ENCODE measurements at places on chromosomes 16 and 17.

GRCh38 chr16:48503779-48504178, 106.2 kb downstream of the N4BP1 start:
- peak; percentile 81 for DNase-seq

DNA sequence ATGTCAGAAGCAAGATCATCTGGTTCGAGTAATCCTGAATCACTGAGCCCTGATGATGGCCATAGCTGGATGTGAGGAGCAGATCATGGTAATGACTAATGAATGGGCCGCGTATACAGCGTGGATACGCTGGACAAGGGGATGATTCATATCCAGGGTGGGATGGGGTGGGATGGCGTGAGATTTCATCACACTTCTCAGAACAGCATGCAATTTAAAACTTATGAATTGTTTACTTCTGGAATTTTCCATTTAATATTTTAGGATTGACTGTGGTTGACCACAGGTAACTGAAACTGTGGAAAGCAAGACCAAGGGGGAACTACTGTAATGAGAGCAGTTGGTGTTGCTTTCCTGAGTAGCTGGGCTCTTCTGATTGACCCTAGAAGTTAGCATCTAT, 225.5 kb downstream of the STX8 start:
- peak; percentile 87 for DNase-seq

DNA sequence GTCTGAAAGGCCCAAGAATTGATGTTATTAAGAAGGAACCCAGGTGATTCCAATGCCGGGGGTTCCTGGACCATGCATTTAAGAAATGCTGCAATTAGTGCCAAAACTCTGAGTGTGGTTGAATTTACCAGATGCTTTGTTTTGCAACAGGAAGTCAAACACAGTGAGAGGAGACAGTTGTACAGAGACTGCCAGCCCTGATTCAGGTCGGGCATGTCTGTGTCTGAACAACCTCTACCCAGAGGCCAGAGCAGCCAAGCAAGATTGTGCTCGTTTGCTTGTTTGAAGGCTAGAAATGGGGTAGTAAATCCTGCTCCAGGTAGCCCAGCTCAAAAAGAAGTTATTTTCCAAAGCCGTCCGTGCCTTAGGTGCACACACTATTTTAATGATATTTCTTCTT, 412.4 kb upstream of the ERCC4 start:
- DNase-seq: no peak

GRCh38 chr16:425740-426114, 278 bp downstream of the RAB11FIP3 start:
- DNase-seq: no peak

- no peak for DNase-seq
These were observed 290.7 kb upstream of the AXIN2 start for GRCh38 chr17:65851965-65852736.

DNA sequence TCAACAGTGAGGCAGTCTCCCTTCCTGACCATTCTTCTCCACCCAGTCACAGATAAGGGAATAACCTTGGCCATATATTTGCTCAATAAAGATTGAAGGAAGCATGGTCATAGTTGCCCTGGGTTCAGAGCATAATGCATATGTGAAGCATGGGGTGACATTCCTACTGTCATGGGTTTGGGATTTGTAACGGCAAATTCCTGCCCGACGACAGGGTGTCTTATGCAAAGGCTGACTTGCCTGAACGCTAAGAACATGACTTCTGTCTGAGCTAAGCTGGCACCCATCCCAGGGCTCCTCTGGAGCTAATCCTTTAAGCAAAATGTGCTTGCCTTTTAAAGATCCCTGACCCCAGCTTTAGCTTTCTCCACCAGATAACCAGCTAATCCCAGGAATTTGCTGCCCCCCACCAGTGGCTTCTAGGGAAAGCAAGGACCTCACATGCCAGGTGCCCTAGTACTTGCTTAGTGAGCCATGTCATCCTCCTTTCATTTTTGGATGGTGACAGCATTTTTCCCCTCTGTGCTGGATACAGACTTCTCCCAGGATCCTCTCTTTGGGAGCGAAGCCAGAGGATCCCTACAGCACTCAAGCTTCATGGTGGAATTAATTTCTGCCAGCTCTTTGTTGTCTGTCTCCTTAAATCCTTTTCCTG, 11.7 kb downstream of the SLC7A6OS start:
- DNase-seq: peak; percentile 46

GRCh38 chr17:64165347-64165746, 35.4 kb upstream of the ERN1 start:
- DNase-seq: no peak

- DNase-seq: peak; percentile 27
These were observed 58.8 kb downstream of the ADCY9 start for GRCh38 chr16:4057439-4057877.

DNA sequence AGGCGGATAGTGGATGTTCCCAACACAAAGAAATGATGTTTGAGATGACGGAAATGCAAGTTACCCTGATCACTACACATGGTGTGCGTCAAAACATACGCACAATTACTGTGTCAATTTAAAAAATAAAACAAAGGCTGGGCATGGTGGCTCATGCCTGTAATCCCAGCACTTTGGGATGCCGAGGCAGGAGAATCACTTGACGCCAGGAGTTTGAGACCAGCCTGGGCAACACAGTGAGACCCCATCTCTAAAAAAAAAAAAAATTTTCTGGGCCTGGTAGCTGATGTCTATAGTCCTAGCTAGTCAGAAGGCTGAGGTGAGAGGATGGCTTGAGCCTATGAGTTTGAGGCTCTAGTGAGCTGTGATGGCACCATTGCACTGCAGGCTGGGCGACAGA, 51.8 kb downstream of the TEKT5 start:
- DNase-seq: no peak
